Natural killer cell (primary cell): ENCODE measurements at places on chromosomes 3 and 15.

DNA sequence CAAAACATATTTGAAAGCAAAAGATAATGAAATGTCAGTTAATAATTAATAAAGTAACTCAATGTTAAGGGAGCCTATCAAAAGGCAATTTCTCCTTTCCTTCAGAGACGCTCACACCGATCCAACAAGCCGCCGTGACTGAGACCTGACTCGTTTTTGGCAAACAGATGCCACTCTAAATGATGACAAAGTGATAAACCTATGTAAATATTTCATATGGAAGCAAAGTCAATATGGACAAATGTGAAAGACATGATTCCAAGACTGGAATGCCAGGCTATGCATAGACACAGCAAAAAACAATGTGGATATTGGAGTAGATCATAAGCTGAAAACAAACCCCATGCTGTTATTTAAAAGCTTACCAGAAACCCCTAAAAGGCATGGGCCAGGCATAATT lies 137.2 kb upstream of the SUCLG2 start:
- H3K36me3 ChIP-seq = no peaks in the 10 kb centered on the region
- no peak overlapping the region for H3K27ac ChIP-seq
- H3K27me3 ChIP-seq = no peaks in the 10 kb centered on the region
- no peak overlapping the region for H3K4me3 ChIP-seq
- H3K4me1 ChIP-seq = no peaks in the 10 kb centered on the region

DNA sequence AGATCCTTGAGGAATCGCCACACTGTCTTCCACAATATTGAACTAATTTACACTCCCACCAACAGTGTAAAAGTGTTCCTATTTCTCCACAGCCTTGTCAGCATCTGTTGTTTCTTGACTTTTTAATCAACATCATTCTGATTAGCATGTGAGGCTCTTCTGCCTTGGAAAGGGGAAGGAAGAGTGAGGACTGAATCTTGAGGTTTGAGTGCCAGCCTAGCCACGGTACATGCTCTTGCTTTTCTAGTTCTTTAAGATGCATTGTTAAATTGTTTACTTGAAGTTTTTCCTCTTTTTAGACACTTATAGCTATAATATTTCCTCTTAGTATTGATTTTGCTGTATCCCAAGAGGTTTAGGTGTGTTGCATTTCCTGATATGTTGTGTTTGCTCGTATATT lies 596.1 kb downstream of the OTOL1 start:
- H3K27ac ChIP-seq = no peak overlapping the region
- H3K36me3 ChIP-seq = no peaks in the 10 kb centered on the region

- no peaks in the 10 kb centered on the region for H3K4me1 ChIP-seq
- peaks cover 5% of the 10 kb centered on the region for H3K27me3 ChIP-seq
- no peak for DNase-seq
- H3K27ac ChIP-seq = no peak overlapping the region
- H3K4me3 ChIP-seq = no peak overlapping the region
- no peaks in the 10 kb centered on the region for H3K36me3 ChIP-seq
Measured at GRCh38 chr3:197468167-197468566, 87.6 kb downstream of the BDH1 start.

DNA sequence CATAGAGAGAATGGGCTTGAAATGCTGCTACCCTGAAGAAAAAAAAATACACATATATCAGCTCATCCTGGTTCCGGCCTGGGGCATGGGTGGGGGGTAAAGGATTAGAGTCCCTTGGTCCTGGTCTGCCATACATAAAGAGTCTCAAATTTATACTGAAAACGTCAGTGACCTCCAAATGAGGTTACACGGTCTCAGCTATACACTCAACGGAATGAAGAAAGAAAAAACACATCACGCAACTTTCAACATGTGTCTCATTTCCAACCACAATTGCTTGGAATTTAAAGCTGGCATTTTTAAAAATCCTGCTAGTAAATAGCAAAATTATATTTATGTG lies 612.8 kb downstream of the MCTP2 start:
- no peak overlapping the region for H3K27ac ChIP-seq
- H3K36me3 ChIP-seq = no peaks in the 10 kb centered on the region
- H3K4me3 ChIP-seq = no peak overlapping the region
- H3K4me1 ChIP-seq = peaks cover 5% of the 10 kb centered on the region
- no peak for DNase-seq
